ENCODE measurements at places on chromosomes 5 and 9.

GRCh38 chr5:119395080-119395836 lies 39.4 kb downstream of the TNFAIP8 start:
- DNase-seq: no peak

DNA sequence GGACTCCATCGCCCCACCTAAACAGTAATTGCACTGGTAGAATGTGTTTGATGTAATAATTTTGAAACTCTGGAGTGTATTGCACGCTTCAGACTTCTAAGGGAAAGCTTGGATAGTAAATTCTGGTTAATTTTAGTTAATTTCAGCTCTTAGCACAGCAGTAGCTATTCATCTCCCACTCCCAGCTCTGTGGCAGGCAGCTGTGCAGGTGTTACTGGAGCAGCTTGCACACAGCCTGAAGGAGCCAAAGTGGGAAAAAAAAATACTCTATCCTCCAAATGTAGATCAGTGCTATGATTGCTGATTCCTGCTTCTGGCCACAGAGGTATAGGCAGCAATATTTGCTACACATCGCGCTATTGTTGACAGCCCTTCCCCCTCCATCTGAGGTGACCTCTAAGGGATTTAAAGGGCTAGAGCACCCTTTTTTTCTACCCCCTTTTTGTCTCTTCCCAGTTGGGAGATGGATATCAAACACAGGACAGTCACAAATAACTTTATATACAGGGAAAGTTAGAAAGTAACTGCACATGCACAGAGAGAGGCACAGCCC lies 97.4 kb downstream of the KCTD16 start:
- no peak for DNase-seq

- no peak for DNase-seq
Measured at GRCh38 chr5:126143622-126144021, 279.6 kb upstream of the GRAMD2B start.

- no peak for DNase-seq
Measured at GRCh38 chr9:130715270-130715669, 21.7 kb downstream of the EXOSC2 start.

DNA sequence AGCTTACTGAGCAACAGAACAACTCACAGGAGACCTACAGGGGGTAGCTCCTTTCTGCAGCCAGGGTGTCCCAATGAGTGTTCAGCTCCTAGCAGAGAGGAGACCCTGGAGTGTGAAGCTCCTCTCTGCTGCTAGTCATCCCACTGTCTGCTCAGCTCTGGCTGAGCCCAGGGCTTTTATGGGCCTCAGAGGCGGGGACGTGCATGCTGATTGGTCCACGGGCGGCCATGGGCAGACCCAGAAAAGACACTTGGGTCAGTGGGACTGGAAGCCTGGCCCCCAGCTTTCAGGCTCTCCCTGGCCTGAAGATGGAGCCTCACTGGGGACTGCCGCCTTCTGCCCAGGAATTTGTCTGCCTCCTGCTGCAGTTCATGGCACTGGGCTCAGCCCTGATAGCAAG lies 40.6 kb downstream of the TSPAN17 start:
- DNase-seq: no peak

GRCh38 chr9:15837079-15837679 lies 284.3 kb downstream of the CCDC171 start:
- peak; percentile 23 for DNase-seq

DNA sequence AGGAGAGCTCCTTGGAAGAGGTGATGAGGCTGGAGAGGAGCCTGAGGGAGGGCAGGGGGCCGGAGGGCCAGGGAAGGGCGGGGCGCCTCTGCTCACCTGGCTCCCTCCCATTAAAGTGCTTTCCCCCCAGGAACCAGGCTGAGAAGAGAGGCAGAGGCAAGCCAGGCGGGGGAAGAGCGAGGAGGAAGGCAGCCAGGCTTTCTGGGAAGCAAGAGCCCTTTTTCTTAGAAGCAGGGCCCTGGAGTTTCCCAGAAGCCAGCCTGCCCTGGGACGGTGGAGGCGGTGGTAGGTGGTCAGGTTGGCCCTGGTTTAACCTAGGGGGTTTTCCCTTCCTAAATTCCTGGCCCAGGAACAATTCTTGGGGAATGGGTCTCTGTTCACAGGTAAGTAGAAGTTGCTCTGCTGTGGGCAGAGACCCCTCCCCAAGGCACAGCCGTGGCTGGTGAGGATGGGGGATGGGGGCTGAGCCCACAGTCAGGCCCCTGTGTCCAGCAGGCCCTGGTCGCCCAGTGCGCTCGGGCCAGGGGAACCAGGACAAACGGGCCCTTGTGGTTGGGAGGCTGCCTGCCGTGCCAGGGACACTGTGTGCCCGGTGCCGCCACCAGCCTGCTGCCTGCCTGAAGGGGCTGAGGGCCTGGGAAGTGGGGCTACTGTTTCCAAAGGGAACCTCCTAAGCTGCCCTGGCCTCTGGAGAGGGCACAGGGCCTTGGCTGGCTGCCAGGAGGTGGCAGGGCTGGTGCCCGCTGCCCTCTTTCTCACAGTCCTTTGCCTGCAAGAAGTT lies 16.6 kb upstream of the RALGDS start:
- no peak for DNase-seq

- no peak for DNase-seq
Measured at GRCh38 chr9:108631496-108632285, 224.1 kb downstream of the ACTL7B start.

GRCh38 chr9:129386812-129387177 lies 208.7 kb upstream of the IER5L start:
- no peak for DNase-seq

- no peak for DNase-seq
Measured at GRCh38 chr9:95857124-95857523, 18.4 kb upstream of the ERCC6L2 start.

DNA sequence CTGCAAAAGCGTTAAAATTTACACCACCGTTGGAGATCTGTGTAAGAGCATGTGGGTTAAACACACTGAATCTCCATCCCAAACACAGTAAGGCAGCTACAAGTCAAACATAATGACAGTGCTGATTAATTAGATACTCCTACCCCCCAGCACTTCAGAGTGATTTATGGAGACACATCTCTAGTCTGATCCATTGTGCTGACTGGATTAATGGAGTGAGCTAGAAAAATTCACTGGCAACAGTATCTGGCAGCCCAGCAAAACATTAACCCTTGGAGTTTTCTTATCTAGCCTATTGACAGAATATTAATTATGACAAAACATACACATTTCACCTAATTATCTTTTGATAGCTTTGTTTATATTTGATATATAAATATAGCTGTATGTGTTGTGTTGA lies 188.6 kb upstream of the ISL1 start:
- no peak for DNase-seq

DNA sequence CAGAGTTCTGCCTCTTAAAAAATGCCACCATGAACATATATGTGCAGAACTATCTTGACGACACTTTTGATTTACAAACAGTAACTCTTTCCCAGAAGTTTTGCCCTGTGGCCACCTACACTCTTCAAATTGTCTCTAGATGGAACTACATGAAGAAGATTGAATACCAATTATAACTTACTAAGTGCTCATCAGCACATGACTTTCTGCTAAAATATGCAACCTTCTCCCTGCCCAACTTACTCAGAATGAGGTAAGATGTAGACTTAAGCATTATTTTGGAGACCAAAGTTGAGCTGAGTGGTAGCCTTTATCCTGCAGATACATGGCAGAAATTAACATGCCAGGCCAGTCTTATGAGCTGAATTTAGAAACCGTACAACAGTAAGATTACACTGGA lies 105.4 kb downstream of the SEMA5A start:
- no peak for DNase-seq

DNA sequence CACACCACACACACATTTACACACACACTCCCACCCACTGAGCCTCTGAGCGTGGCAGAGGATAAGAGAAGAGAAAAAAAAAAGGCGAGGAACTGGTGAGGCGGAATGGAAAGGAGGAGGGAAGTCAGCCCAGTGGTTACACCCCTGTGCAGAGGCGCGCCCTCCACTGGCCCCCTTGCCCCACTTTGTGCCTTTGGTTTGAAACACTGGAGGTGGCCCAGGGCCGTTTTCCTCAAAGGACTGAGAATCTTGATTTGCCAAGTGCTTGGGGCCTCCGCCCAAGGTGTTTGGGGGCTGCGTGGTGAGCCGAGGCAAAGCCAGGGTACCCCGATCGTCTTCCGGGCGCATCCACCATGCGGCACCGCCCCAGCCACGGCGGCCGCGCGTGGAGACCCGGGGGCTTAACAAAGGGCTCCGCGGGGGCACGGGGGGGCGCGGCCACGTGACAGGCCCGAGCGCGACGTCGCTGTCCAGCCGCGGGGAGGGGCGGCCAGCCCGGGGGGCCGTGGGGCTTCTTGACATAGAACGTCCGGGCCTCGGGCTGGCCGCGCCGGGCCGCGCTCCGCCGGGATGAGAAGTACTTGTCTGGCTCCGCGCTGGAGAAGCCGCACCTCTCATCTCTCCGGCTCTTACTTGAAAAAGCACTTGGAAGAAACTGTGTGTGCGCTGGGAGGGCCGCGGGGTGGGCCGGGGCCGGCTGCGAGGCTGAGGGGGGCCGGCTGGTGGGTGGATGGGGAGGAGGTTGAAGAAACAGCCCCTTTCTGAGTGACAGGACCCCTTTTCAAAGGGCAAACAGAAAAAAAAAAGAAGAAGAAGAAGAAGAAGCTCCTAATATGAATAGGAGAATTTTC lies 21.0 kb downstream of the NR2F1 start:
- no peak for DNase-seq

DNA sequence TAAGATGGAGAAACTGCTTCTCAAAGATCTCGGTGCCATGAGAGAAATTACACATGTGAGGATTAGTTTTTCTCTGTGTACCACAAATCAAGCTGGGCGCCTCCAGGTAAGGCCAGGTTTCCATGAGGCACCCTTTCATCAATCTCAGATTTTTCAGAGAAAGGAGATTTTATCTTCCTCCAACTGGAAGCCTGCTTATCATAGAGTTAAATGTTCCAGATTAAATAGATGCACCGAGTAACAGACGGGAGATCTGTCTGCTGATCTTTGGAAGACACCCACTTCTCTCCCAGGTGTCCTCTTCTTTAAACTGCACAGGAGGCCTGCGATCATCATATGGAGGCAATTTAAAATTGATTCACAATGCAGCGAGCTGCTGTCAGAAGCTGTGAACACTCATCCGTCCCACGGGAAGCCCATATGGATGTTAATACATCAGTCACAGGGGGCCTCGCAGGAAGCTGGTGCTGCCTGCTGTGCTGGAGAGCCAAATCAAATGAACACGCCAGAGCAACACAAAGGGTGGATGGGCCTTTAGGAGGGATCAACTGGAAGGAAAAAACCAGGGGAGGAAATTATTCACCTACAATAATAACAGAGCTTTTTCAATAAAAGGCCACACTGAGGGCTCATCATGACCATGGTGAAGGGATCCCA lies 93.3 kb downstream of the TLE1 start:
- DNase-seq: no peak

GRCh38 chr9:70975821-70976220 lies 145.6 kb downstream of the TRPM3 start:
- no peak for DNase-seq

DNA sequence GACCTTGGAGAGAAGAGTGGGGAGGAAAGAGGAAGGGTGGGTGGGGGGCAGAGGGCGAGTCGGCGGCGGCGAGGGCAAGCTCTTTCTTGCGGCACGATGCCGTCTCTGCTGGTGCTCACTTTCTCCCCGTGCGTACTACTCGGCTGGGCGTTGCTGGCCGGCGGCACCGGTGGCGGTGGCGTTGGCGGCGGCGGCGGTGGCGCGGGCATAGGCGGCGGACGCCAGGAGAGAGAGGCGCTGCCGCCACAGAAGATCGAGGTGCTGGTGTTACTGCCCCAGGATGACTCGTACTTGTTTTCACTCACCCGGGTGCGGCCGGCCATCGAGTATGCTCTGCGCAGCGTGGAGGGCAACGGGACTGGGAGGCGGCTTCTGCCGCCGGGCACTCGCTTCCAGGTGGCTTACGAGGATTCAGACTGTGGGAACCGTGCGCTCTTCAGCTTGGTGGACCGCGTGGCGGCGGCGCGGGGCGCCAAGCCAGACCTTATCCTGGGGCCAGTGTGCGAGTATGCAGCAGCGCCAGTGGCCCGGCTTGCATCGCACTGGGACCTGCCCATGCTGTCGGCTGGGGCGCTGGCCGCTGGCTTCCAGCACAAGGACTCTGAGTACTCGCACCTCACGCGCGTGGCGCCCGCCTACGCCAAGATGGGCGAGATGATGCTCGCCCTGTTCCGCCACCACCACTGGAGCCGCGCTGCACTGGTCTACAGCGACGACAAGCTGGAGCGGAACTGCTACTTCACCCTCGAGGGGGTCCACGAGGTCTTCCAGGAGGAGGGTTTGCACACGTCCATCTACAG lies 760 bp downstream of the NPR3 start:
- peak; percentile 9 for DNase-seq

GRCh38 chr5:164672205-164672604 lies 1166.8 kb downstream of the MAT2B start:
- no peak for DNase-seq

GRCh38 chr5:75040973-75041372 lies 11.4 kb downstream of the GCNT4 start:
- no peak for DNase-seq

DNA sequence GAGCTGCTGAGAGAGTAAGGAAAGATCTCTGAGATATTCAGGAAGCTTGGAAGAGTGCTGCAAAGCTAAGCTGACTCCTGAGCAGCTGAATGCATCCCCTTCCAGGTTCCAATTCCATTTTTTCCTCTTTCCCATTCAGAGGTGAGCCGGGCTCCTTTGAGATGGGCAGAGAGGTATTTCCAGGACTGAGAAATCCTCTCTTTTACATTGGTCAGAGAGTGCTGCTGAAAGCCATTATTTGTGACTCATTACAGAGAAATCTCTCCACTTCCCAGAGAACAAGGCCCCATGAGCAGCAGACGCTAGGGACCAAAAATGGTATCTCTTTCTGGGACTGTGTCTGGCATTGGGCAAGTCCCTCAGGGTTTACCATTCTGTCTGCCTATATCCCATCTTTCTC lies 3.7 kb downstream of the MCTP1 start:
- no peak for DNase-seq

DNA sequence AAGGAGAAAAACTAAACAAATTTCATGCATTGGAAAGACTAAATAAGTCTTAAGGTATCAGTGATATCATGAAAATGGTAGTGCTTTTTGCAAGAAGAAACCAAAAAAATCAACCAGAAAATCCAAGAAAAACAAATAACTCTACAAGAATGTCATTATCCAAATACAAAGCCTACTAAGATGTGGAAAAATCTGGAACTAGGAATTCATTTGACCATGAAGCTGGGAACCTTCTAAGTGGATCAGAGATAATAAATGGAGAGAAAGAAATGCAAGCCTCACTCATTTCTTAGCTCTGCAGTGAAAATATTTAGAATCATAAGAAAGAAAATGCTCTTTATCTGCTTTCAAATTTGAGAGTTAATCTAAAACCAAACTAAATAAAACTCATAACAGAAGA lies 51.3 kb downstream of the RASEF start:
- no peak for DNase-seq

- no peak for DNase-seq
Measured at GRCh38 chr9:20335668-20336332, 286.5 kb downstream of the MLLT3 start.

GRCh38 chr5:39352951-39353350 lies 11.3 kb downstream of the C9 start:
- DNase-seq: no peak

DNA sequence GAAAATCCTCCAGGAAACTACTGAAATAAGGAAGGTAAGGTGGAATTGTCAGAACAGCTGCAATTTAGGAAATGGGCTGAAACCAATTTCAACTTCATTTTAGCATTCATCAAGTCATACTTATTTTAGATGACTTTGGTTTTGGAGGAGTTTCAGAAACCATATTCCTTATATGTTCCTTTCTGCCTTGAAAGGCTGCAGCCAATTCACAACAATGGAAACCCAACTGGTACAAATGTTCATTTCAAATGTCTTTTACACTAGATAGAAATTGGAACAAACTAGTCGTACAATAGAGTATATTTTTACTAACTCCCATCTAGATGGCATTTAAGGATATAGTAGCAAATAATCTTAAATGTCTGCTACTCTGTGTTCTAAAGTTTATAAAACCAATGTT lies 82.6 kb upstream of the ANKH start:
- no peak for DNase-seq

All from activated T-cell treated with anti-CD3 and anti-CD28 coated beads, Interleukin-2, amount 50 U/mL, for 72 hours (primary cell).